ENCODE measurements at places on chromosomes 1 and 21. TPM values are rescaled to one million over a fixed set of nuclear protein-coding genes. Genes with fewer than 3 reads are reported as not detected.

The C1orf141 gene
- 0.88 TPM for total RNA-seq

The TAL1 gene
- 16.4 TPM for total RNA-seq

The SDF4 gene
- total RNA-seq, result 172 TPM

The PCBP3 gene
- 0.78 TPM for total RNA-seq

The SPATA21 gene
- not detected for total RNA-seq

The VWA5B1 gene
- total RNA-seq, result not detected

The FNDC10 gene
- total RNA-seq, result 21.0 TPM

The DNAJC6 gene
- total RNA-seq, result 5.1 TPM

The SHISA4 gene
- total RNA-seq, result 10.5 TPM

The OLIG1 gene
- 0.91 TPM for total RNA-seq

The CACNA1S gene
- total RNA-seq, result not detected

The MRTO4 gene
- 31.8 TPM for total RNA-seq

- no peak for DNase-seq
- no peaks in the 10 kb centered on the region for H3K27me3 ChIP-seq
- no peak overlapping the region for H3K4me3 ChIP-seq
These were observed 44.4 kb downstream of the ATP2B4 start for GRCh38 chr1:203671047-203671446.

GRCh38 chr1:147515045-147515869 lies 26.0 kb upstream of the BCL9 start:
- H3K4me3 ChIP-seq, result no peak overlapping the region
- H3K4me1 ChIP-seq, result peaks cover 13% of the 10 kb centered on the region
- H3K36me3 ChIP-seq, result no peaks in the 10 kb centered on the region
- no peak for DNase-seq
- H3K27me3 ChIP-seq, result no peaks in the 10 kb centered on the region

DNA sequence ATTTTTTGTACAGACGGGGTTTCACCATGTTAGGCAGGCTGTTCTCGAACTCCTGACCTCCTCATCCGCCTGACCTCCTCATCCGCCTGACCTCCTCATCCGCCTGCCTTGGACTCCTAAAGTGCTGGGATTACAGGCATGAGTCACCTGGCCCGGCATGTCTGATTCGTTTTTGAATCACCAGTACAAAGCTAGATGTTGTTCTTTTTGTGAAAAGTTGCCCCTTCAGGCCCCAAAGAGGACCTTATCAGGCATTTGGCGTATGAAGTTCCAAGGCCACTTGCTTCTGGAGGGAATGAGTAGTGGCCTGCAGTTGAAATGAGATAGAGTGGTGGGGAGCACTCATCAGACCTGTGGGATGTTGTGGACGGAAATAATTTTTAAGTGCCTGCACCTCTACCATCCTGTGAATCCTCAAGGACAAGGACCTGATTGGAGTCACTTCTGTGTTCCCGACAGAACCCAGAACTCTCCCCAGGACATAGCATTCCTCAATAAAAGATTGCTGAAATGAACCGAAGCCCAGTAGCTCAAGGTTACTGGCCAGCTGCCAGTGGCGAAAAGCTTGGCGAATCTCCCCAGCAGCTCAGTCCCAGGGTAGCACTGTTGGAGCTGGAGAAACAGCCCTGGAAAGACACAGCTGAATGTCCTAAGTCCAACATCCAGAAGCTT lies 50.1 kb downstream of the NDUFS5 start:
- H3K27ac ChIP-seq, result no peak overlapping the region
- no peak for DNase-seq
- H3K27me3 ChIP-seq, result peaks cover 5% of the 10 kb centered on the region
- peaks cover 8% of the 10 kb centered on the region for H3K4me1 ChIP-seq
- H3K4me3 ChIP-seq, result no peak overlapping the region

- H3K4me3 ChIP-seq, result no peak overlapping the region
- no peaks in the 10 kb centered on the region for H3K27me3 ChIP-seq
- H3K36me3 ChIP-seq, result no peaks in the 10 kb centered on the region
- H3K27ac ChIP-seq, result no peak overlapping the region
- H3K4me1 ChIP-seq, result peaks cover 9% of the 10 kb centered on the region
These were observed 15.5 kb downstream of the DEGS1 start for GRCh38 chr1:224198572-224198971.

DNA sequence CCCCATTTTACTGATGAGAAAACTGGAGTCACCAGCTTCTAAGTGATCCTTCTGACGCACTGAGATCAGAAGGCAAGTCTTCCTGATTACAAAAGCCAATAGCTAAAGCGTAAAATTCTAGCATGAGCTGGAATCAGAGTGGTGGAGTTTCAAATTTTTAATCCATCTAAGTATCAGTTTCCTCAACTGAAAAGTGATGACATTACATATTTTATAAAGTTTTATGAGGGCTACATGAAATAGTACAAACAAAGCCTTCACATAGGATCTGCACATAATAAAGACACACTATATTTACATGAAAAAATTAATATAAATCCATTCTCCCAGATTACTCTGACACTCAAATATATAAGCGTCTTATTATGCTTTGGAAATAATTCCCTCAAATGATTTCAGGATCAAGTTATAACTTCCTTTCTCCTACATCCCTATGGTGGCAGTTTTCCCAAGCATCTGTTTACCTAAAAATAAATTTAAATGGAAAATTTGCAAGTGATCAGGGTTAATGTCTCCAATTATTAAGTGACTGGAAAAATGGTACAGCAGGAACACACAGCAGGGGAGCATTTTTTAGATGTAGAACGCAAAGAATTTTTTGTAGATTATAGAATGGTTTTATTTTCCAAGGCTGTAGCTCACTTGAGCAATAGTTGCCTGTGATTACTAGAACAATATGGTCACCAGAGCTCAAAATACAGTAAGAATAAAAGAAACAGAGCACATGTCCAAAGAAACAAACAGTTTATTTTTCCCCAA lies 490.4 kb upstream of the C1orf87 start:
- no peak overlapping the region for H3K4me3 ChIP-seq
- H3K4me1 ChIP-seq, result no peaks in the 10 kb centered on the region
- H3K36me3 ChIP-seq, result no peaks in the 10 kb centered on the region
- H3K27me3 ChIP-seq, result no peaks in the 10 kb centered on the region

DNA sequence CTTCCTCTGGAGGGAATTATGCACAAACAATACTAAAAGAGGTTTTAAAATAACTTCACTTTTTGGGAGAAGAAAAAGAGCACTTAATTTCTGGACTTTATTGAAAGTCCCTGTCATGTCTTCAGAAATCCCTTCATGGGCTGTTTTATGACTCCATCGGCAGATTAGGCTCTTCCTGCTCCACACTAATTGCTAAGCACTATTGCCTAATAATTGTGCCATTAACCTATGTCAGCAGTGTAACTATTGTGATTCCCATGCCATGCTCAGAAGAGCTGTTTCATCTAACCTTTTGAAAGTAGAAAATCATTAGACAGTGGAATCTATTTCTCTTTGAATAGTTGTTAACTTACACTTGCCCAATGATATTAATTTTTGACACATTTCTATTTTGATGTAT lies 489.3 kb upstream of the RUNX1 start:
- H3K27ac ChIP-seq, result no peak overlapping the region
- no peak overlapping the region for H3K4me3 ChIP-seq
- no peak for DNase-seq

- H3K27me3 ChIP-seq, result no peaks in the 10 kb centered on the region
- H3K4me1 ChIP-seq, result no peaks in the 10 kb centered on the region
- H3K4me3 ChIP-seq, result no peak overlapping the region
- H3K36me3 ChIP-seq, result no peaks in the 10 kb centered on the region
- no peak for DNase-seq
These were observed 238.1 kb downstream of the KAZN start for GRCh38 chr1:14836426-14837140.

GRCh38 chr1:171179318-171180227 lies 5.5 kb upstream of the FMO2 start:
- DNase-seq, result no peak
- no peaks in the 10 kb centered on the region for H3K4me1 ChIP-seq
- no peaks in the 10 kb centered on the region for H3K27me3 ChIP-seq
- peak overlapping the region; percentile 61 for H3K27ac ChIP-seq

DNA sequence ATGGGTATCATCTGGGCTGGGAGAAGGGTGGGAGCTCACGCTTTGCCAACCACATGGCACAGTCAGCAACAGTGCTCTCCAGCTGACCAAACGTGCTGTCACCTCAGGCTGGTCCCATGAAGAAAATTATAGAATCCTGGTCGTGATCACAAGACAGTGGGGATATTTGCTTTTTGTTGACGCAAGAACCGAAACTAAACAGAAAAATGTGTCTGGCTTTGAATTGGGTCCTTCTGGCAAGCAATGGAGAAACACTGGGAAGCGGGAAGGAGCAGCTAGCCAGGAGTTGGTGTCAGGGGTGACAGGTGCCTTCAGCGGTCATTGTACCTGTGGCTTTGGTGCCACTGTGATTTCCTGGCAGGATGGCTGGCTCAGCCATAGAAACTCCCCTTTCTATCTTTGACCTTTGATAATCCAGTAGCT lies 304.8 kb downstream of the PAPPA2 start:
- H3K27me3 ChIP-seq, result no peaks in the 10 kb centered on the region
- no peak overlapping the region for H3K27ac ChIP-seq
- H3K4me3 ChIP-seq, result no peak overlapping the region
- no peak for DNase-seq
- no peaks in the 10 kb centered on the region for H3K36me3 ChIP-seq

- H3K4me3 ChIP-seq, result no peak overlapping the region
- no peak overlapping the region for H3K27ac ChIP-seq
- no peaks in the 10 kb centered on the region for H3K27me3 ChIP-seq
- no peak for DNase-seq
- H3K36me3 ChIP-seq, result peaks cover 37% of the 10 kb centered on the region
These were observed 8.8 kb downstream of the CTPS1 start for GRCh38 chr1:40988280-40988679.

GRCh38 chr1:194052514-194053338 lies 866.3 kb upstream of the B3GALT2 start:
- H3K4me1 ChIP-seq, result no peaks in the 10 kb centered on the region
- no peaks in the 10 kb centered on the region for H3K27me3 ChIP-seq
- H3K36me3 ChIP-seq, result no peaks in the 10 kb centered on the region
- H3K27ac ChIP-seq, result no peak overlapping the region
- H3K4me3 ChIP-seq, result no peak overlapping the region

GRCh38 chr1:56516539-56517252 lies 62.7 kb downstream of the PLPP3 start:
- no peak for DNase-seq
- peaks cover 42% of the 10 kb centered on the region for H3K4me1 ChIP-seq
- no peak overlapping the region for H3K4me3 ChIP-seq
- peaks cover 28% of the 10 kb centered on the region for H3K36me3 ChIP-seq
- H3K27ac ChIP-seq, result peak overlapping the region; percentile 83
- no peaks in the 10 kb centered on the region for H3K27me3 ChIP-seq

GRCh38 chr1:107132195-107132594 lies 8.6 kb upstream of the NTNG1 start:
- H3K4me1 ChIP-seq, result no peaks in the 10 kb centered on the region
- no peaks in the 10 kb centered on the region for H3K27me3 ChIP-seq
- no peaks in the 10 kb centered on the region for H3K36me3 ChIP-seq
- H3K27ac ChIP-seq, result no peak overlapping the region
- H3K4me3 ChIP-seq, result no peak overlapping the region
- no peak for DNase-seq

DNA sequence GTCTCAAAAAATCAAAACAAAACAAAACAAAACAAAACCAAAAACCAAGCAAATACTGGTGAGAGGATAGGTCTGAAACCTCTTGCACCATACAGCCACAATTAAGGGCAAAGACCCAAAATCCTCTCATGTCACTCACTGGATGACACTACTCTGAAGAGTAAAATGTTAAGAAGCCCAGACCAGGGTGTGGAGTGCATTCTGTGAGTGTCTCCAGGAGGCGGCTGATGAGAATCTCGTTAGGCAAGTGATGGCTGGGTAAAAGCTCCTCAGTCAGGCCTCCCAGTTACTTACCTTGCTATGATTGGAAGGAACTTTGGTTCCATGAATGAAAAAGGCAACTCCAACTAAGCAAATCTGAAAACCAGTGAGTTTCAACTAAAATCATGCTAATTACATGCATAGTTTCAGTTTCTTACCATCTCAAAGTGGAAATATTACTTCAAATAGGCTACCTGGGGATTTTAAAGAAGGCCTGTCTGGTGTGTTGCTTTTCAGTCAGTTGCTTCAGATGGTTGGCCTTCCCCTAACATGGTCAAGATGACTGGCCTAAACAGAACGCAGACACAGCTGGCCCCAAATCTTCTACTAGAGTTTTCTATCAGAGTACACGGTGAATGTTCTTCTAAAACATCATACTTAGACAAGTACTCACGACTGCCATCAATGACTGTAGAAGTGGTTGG lies 95.1 kb downstream of the KIAA0319L start:
- no peaks in the 10 kb centered on the region for H3K27me3 ChIP-seq
- H3K4me3 ChIP-seq, result no peak overlapping the region
- H3K27ac ChIP-seq, result no peak overlapping the region
- peaks cover 24% of the 10 kb centered on the region for H3K36me3 ChIP-seq
- no peak for DNase-seq

- no peaks in the 10 kb centered on the region for H3K27me3 ChIP-seq
- H3K36me3 ChIP-seq, result peaks cover 16% of the 10 kb centered on the region
- DNase-seq, result no peak
- peak overlapping the region; percentile 79 for H3K4me3 ChIP-seq
These were observed 945 bp downstream of the WDR3 start for GRCh38 chr1:117930484-117930883.

GRCh38 chr21:41894922-41895557 lies 15.9 kb upstream of the PRDM15 start:
- no peak overlapping the region for H3K4me3 ChIP-seq
- no peak for DNase-seq
- no peaks in the 10 kb centered on the region for H3K4me1 ChIP-seq
- no peak overlapping the region for H3K27ac ChIP-seq
- no peaks in the 10 kb centered on the region for H3K36me3 ChIP-seq

DNA sequence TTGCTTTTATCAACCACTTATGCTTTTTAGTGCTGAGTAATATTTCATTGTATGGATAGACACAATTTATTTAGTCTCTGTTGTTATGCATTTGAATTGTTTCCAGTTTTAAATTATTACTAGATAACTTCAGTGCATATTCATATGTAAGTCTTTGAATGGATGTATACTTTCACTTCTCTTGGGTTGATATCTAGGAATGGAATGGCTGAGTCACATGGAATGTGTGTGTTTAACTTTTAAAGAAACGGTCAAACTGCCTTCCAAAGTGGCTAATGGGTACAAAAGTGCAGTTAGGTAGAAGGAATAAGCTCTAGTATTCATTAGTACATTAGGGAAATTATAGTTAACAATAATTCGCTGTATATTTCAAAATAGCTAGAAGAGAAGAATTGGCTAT lies 82.4 kb downstream of the NPHS2 start:
- no peak for DNase-seq
- H3K36me3 ChIP-seq, result no peaks in the 10 kb centered on the region
- H3K27ac ChIP-seq, result no peak overlapping the region
- no peaks in the 10 kb centered on the region for H3K27me3 ChIP-seq
- H3K4me1 ChIP-seq, result no peaks in the 10 kb centered on the region
